ENCODE measurements at places on chromosomes 1 and 21.

DNA sequence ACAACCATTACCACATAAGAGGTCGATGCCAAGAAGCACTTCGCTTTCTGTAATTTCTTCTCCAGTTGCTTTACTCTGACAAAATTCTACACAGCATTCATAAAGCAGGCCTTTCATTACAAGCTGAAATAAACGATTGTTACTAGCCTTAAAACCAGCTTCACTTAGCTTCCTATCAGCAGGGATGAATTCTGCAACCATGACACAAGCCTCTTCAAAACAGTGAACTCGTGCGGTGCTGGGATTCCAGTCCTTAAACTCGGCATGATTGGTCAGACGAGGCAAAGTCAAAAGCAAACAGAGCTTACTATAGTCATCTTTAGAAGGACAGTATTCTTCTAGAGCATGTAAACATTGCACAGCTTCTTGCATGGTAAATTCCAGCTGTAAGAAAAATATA is 30.6 kb downstream of the WDR47 start:
- DNase-seq = no peak

- no peak for DNase-seq
These were observed 58.6 kb downstream of the DDX20 start for GRCh38 chr1:111814305-111814628.

DNA sequence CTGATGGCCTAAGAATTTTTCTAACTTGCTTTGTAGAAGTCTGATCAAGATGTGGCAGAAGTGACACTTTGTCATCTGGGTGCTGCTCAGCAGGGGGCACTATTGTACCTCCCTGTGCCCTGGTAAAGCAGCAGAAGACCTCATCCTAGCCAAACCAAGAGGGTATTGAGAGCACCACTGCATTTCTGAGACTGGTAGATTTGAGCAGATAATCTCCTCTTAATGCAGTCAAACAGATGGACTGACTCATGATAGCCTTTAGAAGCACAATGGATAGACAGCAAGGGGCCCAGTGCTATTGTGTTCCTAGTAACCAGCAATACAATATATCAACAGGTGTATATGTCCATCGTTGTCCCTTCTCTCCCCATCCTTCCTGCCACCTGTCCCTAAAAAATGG is 5.7 kb downstream of the TPM3 start:
- DNase-seq = peak; percentile 80

DNA sequence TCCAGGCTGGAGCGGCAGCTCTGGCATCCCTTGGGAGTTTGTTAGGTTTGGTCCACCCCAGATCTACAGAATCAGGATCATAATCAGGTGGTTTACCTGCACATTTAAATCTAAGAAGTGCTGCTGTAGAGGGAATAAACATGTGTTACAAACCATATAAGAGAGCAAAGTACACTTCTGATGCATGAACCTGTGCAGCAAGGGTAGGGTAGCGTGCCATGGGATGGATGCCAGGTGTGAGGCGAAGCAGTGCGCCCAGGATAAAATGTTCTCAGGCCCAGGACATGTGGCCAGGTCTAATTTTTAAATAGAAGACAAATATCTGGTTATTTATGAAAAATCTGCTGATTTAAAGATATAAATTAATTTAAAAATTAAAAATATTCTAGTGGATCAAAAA is 308.8 kb upstream of the USP24 start:
- no peak for DNase-seq

DNA sequence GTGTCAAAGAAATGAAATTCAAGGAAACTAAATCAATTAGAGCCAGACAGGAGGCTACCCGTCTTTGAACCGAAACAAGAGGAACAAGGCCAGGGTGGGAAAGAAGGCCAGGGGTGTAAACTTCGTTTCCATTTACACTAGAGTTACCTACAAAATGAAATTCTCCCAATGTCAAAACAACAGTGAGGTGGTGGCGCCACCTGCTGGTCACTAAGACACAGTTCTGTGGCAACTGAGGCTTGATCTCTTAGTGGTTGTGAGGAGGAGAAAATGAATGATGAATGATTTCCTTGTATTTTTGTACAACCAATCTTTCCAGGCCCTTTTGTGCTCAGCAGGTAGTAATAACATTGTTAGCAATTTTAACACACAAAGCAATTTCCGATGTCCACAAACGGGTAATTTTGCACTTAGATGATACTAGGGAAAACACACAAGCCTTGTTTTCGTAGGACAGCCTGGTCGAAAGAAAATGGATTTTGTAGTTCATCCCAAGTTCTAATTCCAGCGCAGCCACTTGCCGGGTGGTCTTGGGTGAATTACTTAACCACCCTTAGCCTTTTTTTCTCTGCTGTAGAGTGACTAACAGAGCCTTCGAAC is 54.8 kb upstream of the SOD1 start:
- peak; percentile 87 for DNase-seq

DNA sequence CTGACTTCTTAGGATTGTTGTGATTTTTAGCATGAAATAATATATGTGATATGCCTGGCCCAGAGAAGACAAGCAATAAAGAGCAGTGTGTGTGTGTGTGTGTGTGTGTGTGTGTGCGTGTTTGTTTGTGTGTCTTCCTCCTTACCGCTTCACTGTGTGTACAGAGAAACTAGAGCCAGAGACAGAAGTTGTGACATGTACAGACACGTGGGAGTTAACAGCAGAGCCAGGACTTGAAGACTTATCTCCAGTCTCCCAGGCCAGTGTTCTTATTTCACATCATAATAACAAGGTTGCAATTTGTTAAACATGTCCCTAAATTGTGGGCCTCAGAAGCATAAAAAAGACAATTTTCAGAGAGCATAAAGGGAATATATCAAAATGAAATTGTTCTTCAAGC is 192.0 kb upstream of the JUN start:
- peak; percentile 42 for DNase-seq

- DNase-seq = no peak
These were observed 31.5 kb downstream of the TRAPPC10 start for GRCh38 chr21:44043613-44044012.

DNA sequence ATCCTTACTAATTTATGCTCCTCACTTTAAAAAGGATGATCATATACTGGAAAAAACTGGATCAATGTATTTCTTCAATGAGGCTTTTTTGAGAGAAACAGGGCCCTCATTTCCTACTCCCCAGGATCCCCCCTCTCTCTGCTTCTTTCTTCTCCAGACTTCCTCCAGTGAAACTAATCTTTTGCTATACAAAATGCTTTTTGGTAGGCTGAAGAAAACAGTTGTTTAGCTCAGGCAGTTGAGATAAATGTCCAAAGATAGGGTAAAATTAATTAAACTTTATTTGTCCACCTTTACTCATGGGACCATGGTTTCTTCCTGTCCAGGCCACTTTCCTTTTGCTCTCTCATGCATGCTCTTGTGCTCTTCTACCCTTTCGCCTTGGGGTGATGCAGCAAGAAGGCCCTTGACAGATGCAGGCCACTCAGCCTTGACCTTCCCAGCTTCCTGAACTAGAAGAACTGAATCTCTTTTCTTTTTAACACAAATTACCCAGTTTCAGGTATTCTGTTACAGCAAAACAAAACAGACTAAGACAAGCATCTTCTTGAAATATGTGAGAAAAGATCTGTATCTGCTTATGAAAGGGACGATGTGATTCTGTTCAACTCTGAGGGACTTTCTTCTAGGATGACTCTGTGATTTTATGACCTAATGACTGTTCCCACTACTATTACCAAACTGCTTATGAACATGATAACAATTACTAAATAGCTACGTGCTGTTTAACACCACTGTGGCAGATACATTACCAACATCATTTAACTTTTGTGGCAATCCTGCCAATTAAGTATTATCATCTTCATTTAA is 63.7 kb downstream of the NVL start:
- DNase-seq = no peak

- DNase-seq = peak; percentile 79
These were observed 582 bp downstream of the TRPM2 start for GRCh38 chr21:44354001-44354405.

DNA sequence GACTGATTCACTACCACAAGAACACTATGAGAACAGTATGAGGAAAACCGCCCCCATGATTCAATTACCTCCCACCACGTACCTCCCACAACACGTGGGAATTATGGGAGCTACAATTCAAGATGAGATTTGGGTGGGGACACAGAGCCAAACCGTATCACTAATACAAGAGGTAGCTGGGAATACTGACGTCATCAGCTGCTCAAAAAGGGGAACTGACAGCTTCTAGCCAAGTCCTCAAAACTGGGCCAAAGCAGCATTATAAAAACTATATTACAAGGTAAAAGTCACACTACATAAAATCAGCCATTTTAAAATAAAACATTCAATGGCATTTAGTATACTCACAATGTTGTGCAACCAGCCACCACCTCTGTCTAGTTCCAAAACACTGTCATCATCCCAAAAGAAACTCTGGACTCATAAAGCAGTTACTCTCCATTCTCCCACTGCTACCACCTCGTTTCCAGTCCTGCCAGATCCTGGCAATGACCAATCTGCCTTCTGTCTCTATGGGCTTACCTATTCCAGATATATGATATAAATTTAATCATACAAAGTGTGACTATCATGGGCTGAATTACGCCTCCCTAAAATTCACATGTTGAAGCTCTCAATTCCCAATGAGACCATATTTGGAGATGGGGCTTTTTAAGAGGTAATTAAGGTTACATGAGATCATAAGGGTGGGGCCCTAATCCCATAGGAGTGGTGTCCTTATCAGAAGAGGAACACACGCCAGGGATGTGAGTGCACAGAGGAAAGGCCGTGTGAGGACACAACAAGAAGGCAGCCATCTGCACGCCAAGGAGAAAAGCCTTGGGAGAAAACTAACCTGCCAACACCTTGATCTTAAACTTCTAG is 192.1 kb downstream of the SETD4 start:
- DNase-seq = peak; percentile 70

DNA sequence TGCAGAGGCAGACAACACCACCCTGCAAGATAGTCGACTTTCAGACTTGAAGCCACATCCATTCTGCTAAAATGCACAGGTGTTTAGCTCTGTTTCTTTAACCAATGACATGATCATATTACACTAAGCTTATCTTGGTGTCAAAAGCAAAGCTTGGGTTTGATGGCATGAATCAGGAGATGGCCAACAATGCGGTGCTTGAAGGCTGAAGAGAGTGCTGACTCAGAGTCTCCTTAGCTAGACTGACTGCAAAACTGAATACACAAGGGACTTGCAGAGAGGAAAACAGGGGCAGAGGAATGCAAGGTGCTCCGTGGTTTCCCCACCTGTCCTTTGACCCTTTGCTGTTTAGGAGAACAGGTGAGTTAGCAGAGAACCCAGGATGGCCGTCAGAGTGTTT is 262.6 kb downstream of the SIPA1L2 start:
- no peak for DNase-seq

DNA sequence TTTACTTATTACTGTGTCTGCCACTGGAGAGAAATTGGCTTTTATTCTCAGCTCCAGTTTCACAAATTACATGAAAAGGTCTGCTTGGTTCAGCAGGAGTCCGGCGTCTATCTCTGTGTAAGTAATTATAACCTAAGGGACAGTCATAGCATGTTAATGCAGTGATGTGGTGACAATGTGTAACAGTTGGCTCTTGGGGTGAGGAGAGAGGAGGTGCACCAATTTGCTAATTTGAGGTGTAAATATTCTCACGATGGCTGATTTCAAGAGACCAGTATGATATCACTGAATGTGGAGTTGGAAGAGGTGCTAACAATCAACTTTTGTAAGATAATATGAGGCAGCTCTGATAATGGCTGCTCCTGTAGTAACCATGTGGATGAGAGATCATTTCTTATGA is 86.1 kb downstream of the CTH start:
- DNase-seq = no peak

DNA sequence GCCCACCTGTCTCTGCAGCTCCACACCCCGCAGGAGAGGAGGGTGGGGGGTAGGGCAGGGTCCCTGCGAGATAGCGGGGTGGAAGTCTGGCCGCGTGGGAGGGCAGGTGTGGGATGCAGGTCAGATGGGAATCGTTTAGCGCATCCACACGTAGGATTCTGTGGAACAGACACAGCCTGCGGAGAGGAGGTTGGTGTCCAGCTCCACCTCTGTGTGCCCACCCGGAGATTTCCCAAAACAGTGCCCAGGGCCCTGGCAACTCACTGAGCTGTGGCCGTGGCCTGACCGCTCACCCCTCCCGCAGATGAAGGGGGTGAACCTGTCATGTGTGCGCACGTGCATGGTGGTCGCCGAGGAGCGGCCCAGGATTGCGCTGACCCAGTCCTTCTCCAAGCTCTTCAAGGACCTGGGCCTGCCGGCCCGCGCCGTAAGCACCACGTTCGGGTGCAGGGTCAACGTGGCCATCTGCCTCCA is 46.9 kb downstream of the S100B start:
- no peak for DNase-seq

DNA sequence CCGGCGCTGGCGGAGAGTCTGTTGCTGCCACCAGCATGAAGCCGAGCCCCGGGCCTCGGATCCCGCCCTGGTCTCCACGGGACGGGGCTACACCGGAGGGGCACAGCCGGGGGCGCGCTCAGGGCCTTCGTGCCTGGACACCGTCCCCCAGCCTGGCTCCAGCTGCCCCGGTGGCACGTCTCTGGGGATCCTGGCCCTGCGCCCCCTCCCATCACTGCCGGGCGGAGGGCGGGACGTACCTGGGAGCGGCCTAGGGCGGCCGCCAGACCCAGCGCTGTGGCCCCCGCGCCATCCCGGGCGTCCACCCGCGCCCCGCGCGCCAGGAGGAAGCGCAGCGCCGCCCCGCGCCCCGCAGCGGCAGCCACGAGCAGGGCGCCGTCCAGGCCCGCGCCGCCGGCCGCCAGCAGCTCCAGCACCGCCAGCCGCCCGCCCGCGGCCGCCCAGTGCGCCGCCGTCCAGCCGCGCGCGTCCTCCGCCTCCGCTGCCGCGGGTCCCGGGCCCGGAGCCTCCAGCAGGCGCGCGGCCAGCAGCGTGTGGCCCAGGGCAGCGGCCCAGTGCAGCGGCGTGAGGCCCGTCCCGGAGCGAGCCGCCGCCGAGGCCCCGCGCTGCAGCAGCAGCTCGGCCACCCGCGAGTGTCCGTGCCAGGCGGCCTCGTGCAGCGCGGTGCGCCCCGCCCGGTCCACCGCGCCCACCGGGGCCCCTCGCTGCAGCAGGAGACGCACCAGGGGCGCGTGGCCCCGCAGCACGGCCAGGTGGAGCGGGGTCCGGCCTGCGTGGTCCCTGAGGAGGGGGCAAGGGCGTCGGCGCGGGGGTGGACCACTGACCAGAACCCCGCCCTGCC is 1.0 kb downstream of the ANKRD65 start:
- DNase-seq = peak; percentile 25

DNA sequence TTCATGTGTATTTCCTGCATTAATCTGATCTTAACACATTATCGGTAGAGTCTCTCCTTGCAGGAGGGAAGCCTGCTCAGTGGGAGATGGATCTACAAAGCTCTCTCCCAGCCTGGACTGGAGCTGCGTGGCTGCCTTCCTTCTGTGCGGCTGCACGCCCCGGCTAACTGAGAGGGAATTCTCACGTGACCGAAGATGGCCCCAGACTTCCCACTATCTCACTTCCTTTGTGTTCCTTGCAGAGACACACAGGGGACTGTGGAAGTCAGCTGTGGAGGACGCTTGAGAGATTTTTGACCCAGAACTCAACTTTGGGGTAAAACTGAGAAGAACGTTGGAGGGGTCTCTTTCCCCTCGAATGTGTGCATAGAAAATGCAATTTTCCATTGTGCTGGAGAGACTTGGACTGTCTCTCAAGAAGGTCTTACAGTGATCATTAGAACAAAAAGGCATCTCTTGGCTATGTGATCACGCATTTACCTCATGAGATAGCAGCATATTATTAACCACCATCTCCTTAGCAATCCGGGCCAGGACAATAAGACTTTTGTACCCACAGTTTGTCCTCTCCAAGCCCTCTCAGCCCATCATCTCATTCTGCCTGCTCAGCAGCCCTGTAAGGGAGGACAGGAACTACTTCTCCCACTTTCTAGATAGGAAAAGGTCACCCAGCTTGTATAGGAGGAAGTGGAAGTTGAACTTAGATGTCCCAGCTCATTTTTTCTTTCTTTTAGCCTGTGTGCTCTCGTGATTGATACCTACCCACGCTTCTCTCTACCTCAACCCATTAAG is 49.3 kb upstream of the TARBP1 start:
- peak; percentile 64 for DNase-seq
